Hematopoietic multipotent progenitor cell treated with erythropoietin and hydrocortisone succinate and interleukin-3 and kit ligand, for 17 days (in vitro differentiated cells): ENCODE measurements at places on chromosomes 12 and 14.

DNA sequence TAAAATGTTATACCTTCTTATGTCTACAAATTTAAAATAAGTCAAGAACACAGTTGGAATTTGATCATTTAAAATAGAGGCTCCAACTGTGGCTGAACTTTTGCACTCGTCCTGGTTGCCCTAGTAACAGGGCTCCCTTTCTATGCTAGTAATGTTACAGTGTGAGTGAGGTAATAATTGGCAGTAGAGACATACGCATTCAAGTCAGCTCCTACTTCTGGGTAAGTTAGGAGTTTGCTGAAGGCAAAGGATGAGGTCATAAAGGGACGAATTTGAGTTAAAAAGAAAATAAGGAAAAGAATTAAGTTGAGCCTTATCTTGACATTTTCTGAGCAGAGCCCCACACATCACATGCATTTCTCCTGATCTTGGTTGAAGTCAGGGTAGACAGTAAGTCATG, 129.1 kb downstream of the TMEM117 start:
- no peak for DNase-seq

DNA sequence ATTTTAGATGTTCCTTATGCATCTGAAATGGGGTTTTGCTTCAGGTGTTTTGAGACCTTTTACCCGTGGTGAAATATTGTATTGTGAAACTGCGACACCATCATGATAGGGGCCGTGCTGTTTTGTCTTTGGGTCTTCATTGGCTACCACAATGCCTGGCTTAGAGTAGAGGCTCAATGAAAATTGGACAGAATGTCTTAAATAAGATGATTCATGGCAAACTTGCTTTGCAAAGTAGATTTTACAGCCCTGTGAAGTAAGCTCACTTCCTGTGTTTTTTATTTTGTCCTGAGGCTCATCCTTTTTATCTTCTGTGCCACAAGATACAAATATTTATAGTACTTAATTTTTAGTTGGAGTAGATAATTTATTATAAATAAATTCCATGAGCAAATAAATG, 111.3 kb upstream of the FRMD6 start:
- DNase-seq = no peak

DNA sequence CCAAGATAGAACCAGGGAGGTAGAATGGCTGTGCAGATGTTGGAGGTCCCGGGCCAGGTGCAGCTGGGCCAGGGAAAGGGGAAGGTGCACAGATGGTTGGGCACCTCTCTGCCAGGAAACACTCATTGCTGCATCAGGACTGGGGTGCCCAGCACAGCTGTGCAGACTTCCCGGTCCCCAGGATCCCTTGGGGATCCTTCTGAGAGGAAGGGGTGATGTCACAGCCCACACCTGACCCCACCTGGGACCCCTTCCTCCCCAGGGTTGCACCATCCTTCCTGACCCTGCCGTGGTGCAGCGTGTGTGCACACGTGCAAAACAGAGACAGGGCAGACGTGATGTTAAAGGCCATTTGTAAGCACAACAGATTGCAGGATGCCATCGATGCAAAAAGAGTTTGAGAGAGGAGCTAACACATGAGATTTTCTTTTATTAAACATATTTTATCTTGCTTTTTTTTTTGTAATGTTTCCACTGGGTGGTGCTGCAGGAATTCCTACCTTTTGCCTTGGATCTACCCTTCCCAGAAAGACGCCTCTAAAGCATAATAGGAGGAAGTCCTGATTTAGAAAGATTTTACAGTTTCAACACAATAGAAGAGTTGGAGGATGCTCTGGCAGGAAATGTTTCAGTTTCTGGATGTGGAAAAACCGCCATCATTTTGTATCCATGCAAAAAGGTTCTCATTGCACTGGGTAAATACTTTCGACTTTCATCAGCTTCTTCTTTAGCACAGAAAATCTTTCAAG, 14.8 kb downstream of the ELK3 start:
- DNase-seq = no peak

DNA sequence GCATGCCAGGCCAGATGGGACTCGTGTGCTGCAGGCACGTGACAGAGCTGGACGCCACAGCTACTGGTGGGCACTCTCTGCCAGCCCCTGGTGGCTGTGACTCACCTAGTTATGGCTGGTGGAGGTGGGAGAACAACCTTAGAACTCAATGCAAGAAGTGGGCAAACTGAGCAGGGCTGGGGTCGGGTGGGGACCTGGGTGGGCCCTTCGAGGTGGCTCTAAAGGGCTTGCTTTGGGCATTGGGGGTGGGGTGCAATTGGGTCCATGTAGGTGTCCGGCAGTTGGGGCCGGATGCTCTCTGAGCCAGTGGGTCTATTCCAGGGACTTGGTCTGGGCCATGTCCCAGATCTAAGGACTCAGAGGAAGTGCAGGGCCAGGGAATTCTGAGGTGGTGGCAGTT, 5.1 kb upstream of the SERPINA12 start:
- no peak for DNase-seq

GRCh38 chr12:111747333-111747732, 19.4 kb upstream of the ALDH2 start:
- no peak for DNase-seq

DNA sequence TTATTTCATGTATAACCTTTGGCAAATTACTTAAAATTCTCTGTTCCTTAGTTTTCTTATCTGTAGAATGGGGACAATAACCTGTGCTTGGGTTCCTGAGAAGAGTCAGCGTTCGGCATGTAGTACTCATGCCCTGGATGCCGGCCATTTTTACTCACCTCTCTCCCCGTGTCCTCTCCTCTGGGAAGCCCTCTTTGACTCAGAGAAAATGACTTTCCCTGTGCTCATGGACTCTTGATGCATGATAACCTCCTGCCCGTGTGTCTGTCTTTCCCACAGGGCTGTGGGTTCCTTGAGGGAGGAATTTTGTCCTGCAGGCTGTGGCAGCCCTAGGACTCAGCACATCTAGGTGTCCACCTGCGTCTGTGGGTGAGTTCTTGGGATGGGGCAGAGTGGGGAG, 5.8 kb upstream of the C1RL start:
- DNase-seq = no peak

DNA sequence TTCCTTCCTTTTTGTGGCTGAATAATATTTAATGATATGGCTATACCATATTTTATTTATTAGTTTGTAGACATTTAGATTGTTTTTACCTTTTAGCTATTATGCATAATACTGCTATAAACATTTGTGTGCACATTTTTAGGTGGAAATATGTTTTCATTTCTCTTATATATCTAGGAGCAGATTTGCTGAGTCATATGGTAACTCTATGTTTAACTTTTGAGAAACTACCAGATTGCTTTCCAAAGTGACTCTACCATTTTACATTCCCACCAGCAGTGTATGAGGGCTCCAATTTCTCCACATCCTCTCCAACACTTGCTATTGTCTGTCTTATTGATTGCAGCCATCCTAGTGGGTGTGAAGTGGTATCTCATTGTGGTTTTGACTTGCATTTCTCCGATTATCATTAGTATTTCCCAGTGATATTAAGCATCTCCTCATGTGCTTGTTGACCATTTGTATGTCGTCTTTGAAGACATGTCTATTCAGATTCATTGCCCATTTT, 160.2 kb downstream of the KICS2 start:
- DNase-seq = no peak

GRCh38 chr12:23055004-23055403, 430.0 kb downstream of the ETNK1 start:
- no peak for DNase-seq

DNA sequence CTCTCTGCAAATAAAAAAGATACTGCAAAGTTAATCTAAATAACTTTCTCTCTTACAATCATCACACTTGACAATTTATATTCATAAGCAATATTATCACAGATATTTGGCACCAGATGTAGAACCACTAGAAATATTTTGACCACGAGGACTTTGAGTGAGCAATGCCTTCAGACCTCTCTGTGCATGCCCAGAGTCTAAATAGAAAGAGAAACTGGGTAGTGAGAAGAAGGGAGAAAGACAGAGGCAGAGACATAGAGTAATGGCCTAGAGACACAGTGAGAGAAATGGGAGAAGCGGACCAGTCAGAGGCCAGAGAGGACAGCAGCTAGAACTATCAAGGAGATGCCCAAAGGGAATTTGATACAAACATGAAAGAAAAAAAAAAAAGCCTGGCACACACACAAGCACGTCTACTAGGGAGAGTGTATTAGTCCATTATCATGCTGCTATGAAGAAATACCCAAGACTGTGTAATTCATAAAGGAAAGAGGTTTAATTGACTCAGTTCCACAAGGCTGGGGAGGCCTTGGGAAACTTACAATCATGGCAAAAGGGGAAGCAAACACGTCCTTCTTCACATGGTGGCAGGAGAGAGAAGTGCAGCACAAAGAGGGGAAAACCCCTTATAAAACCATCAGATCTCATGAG, 41.1 kb downstream of the BMP4 start:
- DNase-seq = no peak

DNA sequence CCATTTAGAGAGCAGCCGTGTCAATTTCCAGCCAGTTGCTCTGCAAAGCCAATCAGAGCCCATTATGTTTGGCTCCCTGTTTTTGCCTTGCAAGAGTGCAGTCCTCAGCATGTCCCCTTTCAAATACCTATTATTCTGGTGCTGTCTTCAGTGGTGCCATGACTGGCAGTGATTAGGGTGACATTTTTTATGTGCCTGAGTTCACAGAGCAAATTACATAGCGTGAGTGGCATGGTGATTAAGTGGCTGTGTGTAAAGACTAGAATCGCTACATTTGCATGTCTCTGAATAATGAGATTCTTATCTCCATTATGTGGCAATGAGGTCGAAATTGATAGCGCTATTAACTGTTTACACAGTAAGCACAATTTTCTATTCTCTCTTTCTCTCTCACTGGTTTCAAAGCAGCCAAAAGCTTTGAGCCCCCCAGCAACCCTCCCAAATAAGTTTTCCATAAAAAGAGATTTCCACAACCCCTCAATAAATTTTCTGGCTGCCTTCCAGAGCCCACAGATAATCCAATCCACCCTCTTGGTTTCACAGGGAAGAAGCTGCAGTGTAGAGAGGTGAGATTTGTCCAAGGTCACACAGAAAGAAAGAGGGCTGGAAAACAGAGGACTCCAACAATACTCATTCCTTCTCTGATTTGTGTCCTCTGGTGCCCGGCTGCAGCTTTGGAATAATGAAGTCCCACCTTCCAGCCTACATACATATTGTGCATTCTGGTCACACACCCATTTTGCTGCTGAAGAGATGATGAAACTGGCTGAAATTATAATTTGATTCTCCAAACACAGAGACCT, 58.8 kb upstream of the NUDT4 start:
- peak; percentile 47 for DNase-seq

- DNase-seq = no peak
Observed at GRCh38 chr12:113823016-113823415, 143.1 kb downstream of the RBM19 start.

DNA sequence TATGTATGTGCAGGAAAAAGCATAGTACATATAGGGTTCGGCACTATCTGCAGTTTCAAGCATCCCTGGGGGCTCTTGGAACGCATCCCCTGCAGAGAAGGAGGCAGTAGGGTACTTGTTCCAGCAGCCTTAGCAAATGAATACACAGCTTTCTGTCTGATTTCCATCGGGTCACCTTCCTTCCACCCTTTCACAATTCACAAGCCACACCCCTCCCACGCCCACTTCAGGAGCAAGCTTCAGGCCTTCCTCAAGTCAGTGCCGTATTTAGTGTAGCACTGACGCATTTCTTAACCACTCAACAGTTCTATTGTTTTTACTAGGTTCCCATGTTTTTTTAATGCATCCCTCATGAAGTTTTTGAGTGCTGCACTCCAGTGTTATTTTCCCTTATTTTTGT, 64.2 kb downstream of the CLMN start:
- DNase-seq = no peak

GRCh38 chr12:94643606-94644005, 6.8 kb downstream of the TMCC3 start:
- DNase-seq = no peak

GRCh38 chr14:49865431-49865859, 12.9 kb upstream of the NEMF start:
- peak; percentile 90 for DNase-seq

- DNase-seq = no peak
Observed at GRCh38 chr12:3558854-3559253, 67.9 kb downstream of the PRMT8 start.

DNA sequence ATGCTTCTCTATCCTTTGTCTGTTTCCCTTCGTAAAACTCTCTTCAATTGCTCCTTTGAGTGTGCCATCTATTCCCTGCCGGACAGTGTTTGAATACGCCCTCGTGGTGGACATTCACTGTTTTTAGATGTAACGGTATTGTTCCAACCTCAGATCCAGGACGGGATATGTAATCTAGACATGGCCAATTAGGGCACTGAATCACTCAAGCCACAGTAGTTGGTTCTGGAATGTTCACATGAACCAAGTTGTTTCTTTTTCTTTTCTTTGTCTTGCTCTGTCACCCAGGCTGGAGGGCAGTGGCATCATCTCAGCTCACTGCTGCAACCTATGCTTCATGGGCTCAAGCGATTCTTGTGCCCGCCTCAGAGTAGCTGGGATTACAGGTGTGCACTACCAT, 204.2 kb upstream of the PLXNC1 start:
- no peak for DNase-seq

DNA sequence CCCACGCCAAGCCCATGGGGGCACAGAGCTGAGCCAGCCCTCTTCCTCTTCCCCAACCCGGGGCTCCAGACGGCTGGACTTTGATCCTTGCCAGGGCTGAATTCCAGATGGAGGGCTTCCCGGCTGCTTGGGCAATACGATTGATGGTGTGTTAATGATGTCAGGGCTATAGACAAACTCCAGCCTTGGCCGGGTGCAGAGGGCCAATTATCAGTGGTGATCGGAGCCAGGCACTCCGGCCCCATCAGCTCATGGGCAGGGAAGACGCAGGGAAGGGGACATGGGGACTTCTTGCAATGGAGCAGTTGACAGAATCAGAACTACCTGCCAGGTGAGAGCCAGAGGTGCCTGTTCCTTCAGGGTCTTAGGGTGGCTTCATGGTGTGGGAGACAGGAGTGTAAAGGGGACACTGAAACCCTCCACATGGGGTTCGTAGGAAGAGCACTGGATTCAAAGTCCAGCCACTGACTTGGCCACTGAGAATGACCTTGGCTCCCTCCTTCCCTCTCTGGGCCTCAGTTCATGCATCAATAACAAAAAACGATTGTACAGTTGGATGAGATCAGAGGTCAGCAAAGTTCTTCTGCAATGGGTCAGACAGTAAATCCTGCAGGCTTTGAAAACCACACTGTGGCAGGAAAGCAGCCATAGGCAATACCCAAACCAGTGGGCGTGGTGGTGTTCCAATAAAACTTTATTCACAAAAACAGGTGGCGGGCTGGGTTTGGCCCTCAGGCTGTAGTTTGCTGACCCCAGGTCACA, 333.7 kb downstream of the MED13L start:
- DNase-seq = no peak

GRCh38 chr12:14239935-14240872, 125.3 kb upstream of the ATF7IP start:
- no peak for DNase-seq

- no peak for DNase-seq
Observed at GRCh38 chr14:64634558-64634957, 69.7 kb upstream of the PLEKHG3 start.

- DNase-seq = no peak
Observed at GRCh38 chr12:132205271-132206045, 61.2 kb downstream of the NOC4L start.

GRCh38 chr12:5506821-5507231, 74.9 kb downstream of the NTF3 start:
- no peak for DNase-seq
